Ammon's horn (tissue), 1 donor: ENCODE measurements at places on chromosomes 13 and 19.
A peak's percentile ranks its signal among the peaks of the same experiment; 100 is the strongest.

DNA sequence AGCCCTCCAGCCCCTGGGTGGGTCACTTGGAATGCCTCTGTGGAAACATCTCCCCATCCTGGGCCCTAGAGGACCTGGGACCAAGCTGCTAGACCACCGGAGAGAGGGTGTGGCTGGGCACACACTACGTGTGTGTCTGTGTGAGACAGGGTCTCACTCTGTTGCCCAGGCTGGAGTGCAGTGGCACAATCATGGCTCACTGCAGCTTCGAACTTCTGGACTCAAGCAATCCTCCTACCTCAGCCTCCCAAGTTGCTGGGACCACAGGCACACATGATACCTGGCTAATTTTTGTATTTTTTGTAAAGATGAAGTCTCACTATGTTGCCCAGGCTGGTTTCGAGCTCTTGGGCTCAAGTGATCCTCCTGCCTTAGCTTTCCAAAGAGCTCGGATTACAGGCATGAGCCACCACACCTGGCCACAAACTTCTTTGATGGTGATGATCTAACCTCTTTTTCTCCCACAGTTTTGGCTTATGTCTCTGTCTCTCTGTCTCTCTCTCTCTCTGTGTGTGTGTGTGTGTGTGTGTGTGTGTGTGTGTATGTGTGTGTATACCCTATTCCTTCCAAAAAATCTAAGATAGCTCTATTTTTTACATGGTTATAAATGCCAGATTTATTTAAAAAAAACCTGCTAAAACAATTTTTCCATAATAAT lies 32.1 kb upstream of the SLC7A9 start:
- no peak for DNase-seq

- DNase-seq = no peak
These were observed 87.2 kb upstream of the ZNF507 start for GRCh38 chr19:32258167-32258566.

GRCh38 chr13:106381091-106381490 lies 154.4 kb downstream of the EFNB2 start:
- DNase-seq = no peak

- no peak for DNase-seq
These were observed 2878.3 kb upstream of the PCDH20 start for GRCh38 chr13:64293923-64294322.

DNA sequence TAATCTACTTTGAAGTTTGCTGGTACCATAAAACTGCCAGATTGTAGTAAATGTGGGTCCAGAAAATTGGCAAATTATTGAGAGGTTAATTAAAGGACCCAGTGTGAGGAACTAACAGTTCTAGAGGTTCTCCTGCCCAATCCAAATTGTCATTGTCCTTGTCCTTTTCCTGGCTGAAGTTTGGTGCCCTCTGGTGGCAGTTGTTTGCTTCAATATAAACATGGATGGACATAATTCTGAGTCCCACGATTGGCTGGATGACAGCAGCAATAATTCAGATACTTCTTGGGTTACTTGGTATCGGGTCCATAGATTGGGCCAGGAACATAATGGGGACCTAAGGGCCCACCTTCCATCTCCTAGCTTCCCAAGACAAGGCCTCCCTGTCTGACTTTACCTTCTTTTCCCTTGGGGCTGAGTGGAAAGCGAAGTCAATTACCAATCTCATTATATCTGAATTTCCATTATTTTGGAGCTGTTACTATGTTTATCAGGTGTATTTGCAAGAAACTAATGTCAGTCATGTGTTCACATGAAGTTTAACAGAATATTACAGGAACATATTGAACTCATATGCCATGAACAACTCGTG lies 33.8 kb upstream of the GARRE1 start:
- DNase-seq = peak; percentile 74

- DNase-seq = peak; percentile 33
These were observed 21.3 kb downstream of the VRK3 start for GRCh38 chr19:50003810-50004419.

GRCh38 chr13:101053301-101054093 lies 362.8 kb downstream of the NALCN start:
- DNase-seq = no peak

DNA sequence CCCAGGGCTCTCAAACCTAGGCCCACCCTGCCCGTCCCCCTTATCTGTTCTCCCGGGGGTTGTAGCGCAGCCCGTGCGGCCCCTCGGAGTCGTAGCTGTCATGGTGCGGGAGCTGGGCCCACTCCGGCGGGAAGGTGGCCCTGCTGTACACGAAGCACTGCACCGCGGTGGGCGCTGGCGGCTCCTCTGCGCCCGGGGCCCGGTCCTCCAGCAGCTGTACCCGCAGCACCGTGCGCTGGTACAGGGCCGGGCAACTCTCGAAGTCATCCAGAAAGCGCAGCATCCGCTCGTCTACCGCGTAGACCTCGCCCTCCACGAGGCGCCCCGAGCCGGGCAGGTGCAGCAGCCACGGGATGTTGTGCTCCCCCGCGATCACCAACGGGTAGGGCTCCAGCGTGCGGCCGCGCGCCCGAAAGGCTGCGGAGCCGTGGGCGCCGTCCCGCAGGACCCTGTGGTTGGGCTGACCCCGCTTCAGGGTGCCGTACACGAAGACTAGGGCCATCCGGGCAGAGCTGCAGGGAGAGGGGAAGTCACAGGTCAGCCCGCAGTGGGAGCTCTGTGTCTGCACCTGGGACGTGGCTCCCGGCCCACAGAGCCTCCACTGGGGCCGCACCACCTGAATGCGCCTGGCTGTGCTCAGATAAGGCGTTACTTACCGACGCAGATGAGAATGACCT lies 56.4 kb downstream of the GGACT start:
- no peak for DNase-seq

- no peak for DNase-seq
These were observed 32.1 kb upstream of the DCLK1 start for GRCh38 chr13:36163286-36163685.

GRCh38 chr19:16066611-16067104 lies 9.6 kb upstream of the TPM4 start:
- no peak for DNase-seq

DNA sequence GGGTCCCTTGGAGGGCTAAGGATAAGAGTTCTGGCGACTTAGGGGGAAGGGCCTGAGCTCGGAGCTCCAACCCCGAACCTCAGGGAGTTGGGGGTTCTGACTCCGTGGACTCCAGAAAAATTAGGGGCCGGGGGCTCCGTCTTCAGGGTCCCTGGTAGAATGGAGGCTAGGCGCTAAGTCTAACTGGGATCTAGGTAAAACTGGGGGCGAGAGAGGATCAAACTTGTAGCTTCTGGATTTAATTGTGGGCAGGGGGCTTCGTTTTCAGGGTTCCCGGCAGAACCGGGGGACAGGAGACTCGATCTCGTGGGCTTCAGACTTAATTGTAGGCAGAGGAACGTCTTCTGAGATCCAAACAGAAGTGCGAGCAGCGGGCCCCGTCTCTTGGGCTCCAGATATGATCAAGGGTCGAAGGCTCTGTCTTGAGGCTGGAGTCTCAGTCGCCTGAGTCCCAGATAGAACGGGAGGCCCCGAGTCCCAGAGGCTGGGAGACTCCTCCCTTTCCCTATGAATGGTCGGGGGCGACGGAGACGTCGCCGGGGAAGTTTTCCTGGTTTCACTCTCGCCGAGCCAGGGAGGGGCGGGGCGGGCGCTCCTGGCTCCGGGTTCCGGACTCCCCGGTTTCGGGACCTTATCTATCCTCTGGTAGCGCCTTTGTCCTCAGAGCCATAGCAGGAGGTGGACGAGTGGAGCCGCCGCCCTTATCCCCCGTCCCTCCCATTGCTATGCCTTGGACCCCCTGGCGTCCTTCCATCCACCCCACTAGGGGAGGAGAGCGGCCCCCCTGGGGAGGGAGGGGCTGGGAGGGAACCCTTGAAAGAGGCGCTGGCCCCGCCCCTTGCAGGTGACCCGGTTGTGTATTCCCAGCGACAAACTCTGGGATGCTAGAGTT lies 1.3 kb downstream of the NECTIN2 start:
- no peak for DNase-seq

DNA sequence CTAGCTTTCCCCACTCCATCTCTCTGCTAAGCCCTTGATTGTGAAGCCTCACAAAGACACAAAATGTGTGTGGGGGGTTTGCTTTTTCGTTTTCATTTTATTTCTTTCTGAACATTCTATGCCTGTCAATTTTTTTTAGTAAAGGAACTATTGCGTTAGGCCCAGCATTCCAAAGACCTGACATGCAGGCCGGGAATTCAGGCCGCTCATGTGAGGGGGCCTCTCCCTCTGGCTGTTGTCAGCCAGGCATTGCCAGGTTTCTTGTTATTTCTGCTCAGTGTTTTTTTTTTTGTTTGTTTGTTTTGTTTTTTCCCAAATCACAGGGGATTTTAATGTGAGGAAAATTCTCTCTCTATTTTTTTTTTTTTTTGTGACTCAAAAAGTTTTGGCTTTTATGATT lies 10.3 kb upstream of the MEDAG start:
- DNase-seq = no peak

DNA sequence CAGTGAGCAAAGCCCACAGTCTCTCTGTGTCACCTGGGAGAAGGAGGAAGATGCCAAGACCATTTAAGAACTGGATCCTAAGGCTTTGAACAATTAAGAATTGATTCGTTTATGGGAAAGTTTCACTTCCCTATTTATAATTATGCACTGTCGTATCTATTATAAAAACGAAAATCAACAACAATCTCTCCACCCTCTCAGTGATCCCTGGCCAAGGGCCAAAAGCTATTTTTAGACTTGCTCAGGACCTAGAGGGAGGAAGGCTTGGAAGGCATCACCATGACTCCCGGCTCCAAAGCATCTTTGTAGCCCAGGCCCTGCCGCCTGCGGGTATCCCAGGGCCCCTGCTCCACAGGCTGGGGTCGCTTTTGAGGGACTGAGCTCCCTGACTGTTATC lies 1.3 kb downstream of the RHPN2 start:
- DNase-seq = no peak

- no peak for DNase-seq
These were observed 18.1 kb upstream of the HSPH1 start for GRCh38 chr13:31179754-31180153.

- DNase-seq = no peak
These were observed 2.0 kb downstream of the GPI start for GRCh38 chr19:34366738-34367623.

GRCh38 chr13:49859560-49859959 lies 67.1 kb upstream of the KPNA3 start:
- no peak for DNase-seq

GRCh38 chr19:46784262-46785053 lies 3.9 kb downstream of the SLC1A5 start:
- no peak for DNase-seq

DNA sequence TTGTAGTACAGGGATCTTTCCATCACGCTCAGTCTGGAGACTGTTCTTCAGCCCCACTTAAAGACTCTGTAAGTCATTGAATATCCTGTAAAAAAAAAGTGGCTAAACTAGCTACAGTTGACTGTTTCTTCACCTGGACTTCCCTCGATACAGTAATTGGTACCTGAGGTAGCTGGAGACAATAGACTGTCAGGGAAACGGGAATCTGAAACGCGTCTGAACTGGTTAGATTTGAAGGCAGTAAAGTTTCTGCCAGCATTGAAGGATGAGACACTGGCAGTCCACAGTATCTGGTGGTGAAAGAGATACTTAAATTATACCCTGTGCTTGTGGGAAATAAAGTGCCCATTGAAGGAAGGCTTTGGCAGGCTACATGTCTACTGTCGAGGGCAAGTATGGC lies 550.5 kb downstream of the IRS2 start:
- DNase-seq = no peak

DNA sequence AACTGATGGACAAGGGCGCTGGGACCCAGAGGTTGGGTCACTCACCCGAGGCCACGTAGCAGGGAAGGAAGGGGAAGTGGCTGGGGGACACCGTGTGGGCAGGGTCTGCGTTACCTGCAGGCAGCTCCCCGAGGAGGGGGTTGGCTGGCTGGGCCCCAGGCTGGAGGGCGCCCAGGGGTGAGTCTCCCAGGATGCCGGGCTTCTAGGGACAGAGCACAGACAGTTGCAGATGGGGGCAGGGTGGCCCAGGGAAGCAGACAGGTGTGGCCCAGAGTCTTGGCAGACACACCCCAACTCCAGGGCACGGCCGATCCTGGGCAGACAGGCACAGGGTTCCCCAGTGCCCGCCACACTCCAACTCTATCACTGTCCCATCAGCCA lies 5.6 kb upstream of the FDX2 start:
- no peak for DNase-seq
